Stimulated activated CD8-positive, alpha-beta memory T cell treated with anti-CD3 and anti-CD28 coated beads, Interleukin-2, amount 100 ng/mL, for 1 hour (primary cell): ENCODE measurements at places on chromosomes 3 and 15.

DNA sequence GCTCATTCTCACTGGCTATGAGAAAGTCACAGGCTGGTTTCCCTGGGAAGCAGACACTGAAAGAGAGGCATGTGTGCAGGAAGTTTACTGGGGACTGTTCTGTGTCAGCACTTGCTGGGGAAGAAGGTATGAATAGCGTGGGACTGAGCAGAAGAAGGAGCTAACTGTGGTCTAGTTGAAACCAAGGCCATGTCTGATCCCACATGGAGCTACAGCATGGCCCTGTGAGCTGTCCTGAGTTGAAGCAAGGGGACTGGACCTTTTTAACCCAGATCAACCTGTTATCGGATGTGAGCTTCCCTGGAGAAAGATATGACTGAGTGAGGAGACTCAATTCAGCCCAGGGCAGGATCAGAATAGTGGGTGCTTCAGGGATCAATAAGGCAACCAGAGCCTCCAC, 53.7 kb downstream of the DCLK3 start:
- no peak for DNase-seq

- no peak for DNase-seq
These were observed 186.7 kb downstream of the APBA2 start for GRCh38 chr15:29072444-29072843.

DNA sequence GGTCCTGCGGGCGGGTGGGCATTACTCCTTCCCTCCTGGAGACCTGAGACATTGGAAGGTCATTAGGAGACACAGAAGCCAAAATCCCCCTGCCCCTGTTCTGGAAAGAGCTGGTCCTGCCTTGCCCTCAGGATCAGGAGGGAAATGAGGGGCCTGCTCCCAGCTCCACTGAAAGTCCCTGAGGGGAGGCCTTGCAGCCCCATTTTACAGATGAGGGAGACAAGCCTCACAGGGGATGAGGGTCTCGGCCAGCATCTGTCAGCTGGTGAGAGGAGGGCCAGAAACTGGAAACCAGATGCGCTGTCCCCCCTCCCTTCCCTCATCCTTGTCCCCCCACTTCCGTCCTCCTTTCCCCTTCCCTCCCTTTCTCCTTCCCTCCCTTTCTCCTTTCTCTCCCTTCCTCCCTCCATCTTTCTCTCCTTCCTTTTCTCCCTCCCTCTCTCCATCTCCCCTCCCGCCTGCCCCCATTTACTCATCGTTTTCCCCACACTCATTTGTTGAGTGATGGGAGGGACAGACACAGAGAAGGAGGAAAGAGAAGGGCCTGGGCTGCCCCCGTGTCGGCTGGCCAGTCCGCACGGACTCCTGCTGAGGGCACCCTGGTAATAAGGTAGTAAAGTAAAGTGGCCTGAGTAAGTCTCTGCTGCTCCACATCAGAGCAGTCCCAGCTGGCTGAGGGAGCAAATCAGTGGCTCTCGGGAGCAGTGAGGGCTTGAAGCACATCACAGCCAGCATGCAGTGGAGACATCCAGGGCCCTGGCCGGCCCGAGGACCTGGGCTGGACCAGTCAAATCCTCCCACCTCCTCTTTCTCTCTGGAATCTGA, 112.4 kb upstream of the ALDH1A3 start:
- DNase-seq = no peak

- no peak for DNase-seq
These were observed 28.3 kb upstream of the ARL14 start for GRCh38 chr3:160648701-160649100.

DNA sequence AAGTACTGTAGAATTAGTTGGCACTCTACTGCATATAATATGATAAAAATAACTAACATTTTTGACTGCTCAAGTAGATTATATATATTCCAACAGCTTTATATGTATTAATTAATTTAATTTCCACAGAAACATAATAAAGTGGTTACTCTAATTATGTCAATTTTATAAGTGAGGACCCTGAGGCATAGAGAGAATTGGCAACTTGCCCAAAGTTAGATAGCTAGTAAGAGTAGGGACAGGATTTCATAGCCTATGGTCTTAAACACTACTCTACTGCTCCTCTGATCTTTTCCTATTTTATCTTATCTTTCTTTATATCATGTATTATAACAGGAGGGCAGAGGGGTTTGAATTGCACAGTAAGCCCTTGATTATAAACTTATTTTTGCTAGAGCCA, 418.7 kb upstream of the SGO1 start:
- no peak for DNase-seq

GRCh38 chr3:30538791-30539190, 67.6 kb upstream of the TGFBR2 start:
- DNase-seq = no peak

- peak; percentile 24 for DNase-seq
These were observed 68.0 kb downstream of the ATP2B2 start for GRCh38 chr3:10437272-10437994.

DNA sequence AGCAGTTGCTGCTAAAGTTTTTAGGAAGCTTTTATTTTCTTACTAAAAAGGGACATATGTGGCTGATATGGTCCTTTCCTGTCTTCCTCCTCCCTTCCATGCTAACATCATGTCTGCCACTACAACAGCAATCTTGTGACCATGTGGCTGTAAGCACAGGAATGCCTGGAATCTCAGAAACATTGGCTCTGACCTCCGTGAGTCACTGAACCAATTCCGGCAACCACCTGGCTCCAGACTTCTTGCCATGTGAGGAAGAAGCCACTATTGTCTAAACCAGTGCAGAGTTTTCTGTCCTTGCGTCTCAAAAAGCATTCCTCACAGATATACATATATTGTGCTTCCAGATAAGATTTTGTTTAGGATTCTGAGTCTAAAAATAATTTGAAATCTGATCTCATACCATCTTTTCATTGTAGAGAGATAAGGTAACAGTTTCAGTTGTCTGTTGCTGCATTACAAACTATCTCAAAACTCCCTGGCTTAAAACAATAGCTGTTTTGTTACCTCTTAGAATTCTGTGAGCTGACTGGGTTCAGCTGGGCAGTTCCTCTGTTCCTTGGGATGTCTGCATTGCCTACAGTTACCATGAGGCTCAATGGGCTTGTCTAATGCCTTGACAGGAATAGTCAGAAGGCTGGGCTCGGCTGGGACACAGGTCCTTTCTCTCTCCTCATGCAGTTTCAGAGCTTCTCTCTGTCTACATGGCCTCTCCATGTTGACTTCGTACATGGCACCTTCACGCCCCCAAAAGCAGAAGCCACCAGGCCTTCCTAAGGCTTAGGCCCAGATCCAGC, 77.3 kb upstream of the MAGI1 start:
- no peak for DNase-seq

- DNase-seq = no peak
These were observed 55.8 kb downstream of the ST8SIA2 start for GRCh38 chr15:92449476-92449875.

DNA sequence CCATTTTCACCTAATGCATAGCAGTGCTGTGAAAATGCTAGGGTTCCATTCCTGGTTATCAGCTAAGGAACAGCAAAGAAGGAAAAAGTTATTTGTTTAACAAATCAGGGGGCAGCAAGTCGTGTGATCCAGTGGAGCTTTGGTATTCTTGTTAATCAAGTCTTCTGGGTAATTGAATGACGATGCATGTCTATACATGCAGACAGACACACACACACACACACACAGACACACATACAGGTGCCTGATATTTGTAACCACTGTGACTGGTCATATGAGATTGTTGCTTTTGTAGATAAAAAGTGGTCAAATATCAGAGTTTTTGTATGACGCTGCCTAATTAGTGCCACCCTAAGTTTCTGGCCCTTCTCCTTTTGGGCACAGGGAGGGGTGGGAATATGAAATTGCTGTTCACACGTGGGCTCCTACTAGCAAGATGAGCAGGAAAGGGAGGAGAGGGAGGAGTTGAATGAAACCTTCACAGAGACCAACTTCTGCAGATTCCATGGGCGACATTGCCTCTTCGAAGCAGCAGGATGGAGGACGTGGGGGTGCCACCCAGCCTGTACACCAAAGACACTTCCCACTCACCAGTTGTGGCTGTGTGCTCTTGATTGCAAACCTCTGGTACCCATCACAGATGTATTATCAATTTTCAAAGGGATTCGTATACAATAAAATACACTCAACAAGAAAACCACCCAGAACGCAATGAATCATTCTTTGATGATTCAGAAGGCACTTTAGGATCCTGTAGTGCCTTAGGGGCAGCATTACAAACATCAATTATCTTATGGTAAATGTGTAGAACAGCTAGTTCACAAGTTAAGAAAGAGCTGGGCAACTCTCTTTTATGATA, 281.9 kb upstream of the ICE2 start:
- no peak for DNase-seq

DNA sequence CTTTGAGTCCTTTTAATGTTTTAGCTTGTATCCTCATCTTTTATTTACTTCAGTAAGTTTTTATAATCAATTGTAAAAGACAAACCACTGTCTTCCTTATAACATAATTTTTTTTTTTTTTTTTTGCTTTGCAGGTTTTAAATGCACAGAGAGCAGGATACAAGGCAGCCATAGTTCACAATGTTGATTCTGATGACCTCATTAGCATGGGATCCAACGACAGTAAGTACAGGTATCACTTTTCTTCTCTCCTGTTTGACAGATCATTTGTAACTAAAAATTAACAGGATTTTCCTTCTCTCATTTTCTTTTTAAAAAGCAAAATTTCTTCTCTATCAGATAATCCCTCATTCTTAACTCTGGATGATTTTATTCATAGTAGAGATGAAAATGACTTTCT, 75.4 kb downstream of the PFN2 start:
- DNase-seq = no peak

DNA sequence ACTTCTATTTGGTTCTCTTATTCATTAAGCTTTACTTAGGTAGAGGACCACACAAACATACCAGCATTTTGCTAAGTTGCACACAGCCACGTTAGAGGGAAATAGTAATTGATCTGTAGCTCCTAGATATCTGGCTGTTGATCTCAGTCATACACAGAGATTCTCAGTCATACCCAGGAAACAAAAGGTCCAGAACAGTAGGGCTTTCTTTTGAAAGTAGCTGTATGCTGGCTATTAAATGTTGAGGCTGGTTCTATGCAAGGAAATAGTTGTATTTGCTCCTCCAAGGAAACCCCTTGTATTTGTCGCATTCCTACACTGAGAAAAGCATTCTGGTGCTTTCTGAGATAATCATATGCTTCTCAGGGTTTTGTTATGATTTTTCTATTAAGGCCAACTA, 523.8 kb downstream of the SOX2 start:
- DNase-seq = no peak

DNA sequence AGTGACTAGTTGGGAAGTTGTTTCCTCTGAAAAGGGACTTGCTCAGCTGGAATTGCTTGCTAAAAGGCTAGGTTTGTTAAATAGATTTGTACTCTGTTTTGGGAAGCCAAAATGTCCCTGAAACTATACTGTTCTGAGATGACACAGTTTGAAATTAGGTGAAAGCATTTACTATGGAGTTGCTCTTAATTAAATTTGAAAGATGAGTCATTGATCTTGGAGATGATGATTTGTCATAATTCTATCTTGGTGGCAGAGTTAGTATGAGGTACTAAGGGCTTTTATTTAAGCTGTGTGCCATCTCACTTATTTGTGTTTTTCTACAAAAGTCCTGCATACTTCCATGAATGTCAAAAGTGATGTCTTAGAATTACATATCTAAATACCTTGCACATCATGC, 320.9 kb downstream of the PTPRG start:
- DNase-seq = no peak

GRCh38 chr3:177447938-177448337, 250.7 kb upstream of the TBL1XR1 start:
- DNase-seq = no peak

GRCh38 chr3:45124352-45124751, 21.8 kb downstream of the CDCP1 start:
- no peak for DNase-seq

DNA sequence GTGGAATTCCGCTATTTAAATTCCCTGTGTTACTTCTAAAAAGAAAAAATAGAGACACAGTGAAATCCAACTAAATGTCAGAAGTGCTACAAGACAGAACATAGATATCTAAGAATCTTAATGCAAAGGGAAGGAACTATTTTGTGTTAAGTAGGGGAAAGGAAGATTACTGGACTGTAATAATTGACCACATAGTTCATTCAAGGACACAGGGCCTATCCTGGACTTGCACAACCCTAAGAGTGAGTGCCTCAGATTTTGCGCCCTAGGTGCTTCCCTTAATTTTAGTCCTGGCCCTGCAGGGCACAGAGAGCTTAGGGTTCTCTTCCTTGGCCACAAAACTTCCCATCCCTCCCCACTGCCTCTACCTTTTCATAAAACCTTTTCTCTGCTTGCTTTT, 3.5 kb upstream of the IL20RB start:
- no peak for DNase-seq

GRCh38 chr3:168121184-168122017, 25.7 kb upstream of the GOLIM4 start:
- DNase-seq = no peak

- no peak for DNase-seq
These were observed 3.8 kb upstream of the ZFYVE19 start for GRCh38 chr15:40803076-40803475.

GRCh38 chr3:183527428-183528379, 27.8 kb downstream of the KLHL6 start:
- no peak for DNase-seq

DNA sequence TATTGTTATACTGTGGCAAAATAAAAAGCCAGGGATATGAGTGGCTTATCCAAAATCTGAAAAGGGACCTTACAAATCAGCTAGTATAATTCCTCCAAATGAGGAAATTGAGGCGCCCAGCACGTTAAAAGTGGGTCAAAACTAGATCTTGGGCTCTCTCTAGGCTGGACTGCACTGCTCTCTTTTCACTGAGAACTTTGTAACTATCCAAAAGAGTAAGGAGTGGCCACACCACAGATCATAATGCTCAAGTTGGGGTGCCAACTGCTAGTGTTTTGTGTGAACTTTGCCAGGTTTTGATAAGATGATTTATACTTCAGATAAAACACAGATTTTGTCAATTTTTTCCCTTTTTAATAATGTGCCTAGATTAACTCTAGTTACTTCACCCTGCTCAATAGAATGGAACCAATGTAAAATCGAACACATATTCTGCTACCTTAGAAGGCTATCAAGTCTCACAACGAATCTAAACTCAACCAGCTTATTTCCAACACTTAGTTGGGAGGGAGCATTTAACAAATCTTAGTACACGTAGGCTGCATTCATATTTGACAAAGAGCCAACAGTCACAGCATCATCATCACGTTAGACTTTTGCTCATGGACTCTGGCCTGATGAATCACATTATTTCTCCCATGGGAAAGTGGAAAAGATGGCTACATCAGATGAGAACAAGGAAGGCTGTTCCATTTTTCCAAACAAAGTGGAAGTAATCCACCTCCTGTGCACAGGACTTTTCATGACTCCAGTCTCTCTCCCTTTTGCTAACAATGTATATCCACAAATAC, 64.4 kb downstream of the ABI3BP start:
- DNase-seq = no peak

DNA sequence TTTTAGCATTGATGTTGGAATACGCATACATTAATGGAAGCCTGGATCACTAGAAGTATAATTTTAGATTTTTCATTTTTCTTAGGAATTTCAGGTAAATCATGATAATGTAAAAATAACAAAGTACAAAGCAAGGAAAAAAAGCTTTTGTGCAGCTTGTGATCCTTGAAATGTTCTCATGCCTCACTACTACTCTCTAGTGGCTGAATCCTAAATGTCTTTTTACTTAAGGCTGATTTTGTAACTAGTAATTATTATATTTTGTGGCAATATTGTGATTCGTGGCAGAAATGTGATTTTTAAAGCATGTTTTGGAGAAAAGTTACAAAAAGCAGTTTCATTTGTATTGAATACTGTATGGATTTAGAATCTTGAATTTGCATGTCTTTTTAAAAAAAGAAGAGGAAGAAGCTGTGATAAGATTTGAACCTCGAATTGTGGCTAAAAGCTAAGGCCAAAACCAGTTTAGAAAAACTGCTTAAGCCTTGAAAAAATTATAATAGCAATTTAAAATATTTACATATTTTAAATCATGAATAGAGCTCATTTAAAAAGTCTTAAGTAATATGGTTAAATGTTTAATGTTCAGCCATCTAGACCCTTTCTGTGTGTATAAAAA, 39.0 kb downstream of the U2SURP start:
- no peak for DNase-seq
